ENCODE measurements at places on chromosomes 3 and 15. TPM values are rescaled to one million over a fixed set of nuclear protein-coding genes. Genes with fewer than 3 reads are reported as not detected.

DNA sequence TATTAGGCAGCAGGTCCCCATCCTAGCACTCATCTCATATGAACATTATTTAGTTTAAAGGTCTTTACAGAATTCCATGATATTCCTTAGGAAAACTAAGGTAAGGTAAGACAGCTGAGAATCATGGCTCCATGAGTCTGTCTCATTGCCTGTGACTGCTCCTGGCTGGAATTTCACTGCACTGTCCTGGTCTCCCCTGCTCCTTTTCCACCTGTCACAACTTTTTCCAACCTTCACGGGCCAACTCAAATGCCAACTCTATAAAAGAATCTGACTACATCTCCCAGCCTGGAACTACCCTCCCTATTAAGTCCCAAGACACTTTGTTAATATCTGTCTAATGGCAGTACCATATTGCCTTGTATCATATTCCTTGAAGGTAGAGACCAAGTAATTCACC, 7.6 kb downstream of the CNBP start:
- DNase-seq, result no peak

The SMCO1 gene
- not detected for total RNA-seq

- DNase-seq, result no peak
These were observed 92.9 kb downstream of the NR1D2 start for GRCh38 chr3:24037971-24038370.

DNA sequence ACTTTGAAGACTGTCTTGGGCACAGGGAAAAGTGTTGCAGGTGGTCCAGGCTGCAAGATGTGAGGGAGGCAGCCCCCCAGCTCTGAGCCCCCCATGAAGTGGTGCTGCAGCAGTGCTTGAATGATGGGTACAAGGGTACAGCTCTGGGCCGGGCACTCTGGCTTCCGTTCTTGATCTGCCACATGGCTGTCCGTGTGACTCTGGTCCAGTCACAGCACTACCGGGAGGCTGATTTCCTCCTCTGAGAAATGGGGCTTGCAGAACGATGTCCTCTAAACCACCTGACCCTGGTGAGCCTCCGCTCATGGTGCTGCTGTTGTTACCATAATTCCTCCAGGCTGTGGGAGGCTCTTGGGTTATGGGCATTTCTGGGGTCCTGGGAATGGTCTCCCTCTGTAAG, 75.1 kb downstream of the FBLN2 start:
- no peak for DNase-seq

GRCh38 chr3:126496894-126497850, 20.4 kb downstream of the UROC1 start:
- DNase-seq, result no peak

The ACSBG1 gene
- not detected for total RNA-seq

All from renal cortical epithelial cell (primary cell).